ENCODE measurements at places on chromosomes 12 and 14.

GRCh38 chr12:131229426-131230339, 276.0 kb downstream of the ADGRD1 start:
- no peak for DNase-seq

GRCh38 chr14:20614038-20614840, 23.1 kb upstream of the RNASE12 start:
- no peak for DNase-seq

DNA sequence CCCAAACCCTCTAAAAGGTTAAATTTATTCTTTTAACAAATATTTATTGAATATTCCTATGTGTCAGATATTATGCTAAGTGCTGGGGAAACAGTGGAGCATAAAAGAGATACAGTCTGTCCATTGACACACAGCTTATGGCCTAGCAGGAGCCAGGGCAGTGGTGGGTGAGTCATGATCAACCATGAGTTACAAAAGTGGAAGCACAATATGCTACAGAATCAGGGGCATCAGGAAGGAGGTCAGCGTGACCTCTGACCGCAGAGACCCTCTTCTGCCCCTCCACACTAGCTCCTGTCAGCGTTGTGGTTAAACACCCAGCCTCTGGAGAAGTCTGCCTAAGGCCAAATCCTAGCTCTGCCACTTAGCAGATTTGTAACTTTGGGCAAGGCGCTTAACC, 4.7 kb upstream of the PPP1R1A start:
- no peak for DNase-seq

DNA sequence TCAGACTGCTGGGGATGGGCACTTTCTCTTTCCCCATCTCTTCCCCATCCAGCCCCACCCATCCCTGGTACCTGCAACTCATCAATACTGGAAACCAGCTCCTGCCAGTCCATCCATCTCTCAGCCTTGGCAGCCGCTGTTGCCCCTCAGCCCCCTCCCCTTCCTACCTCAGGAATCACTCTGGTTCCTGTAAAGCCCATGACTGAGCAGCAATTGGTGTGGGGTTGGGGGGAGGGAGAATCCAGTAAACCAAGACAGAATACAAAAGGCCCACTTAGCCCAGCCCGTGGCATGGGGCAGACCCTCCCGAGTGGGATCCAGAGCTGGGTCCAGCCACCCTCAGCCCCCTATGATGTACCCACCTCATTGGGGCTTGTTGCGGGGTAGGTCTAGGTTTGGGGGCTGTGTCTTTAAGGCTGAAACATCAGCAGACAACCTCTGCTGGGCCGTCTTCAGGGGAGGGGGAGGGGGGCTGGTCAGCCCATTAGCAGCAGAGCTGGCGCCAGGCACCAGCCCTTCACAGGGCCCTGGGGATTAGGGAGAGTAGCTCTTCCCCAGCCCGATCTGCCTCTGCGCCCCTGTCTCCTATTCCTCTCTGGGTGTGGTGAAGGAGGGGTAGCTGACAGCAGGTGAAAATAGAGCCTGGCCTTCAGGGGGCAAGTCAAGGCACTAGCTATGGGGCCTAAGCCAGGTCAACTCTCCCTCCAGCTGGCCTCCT, 702 bp upstream of the PRPH start:
- no peak for DNase-seq

DNA sequence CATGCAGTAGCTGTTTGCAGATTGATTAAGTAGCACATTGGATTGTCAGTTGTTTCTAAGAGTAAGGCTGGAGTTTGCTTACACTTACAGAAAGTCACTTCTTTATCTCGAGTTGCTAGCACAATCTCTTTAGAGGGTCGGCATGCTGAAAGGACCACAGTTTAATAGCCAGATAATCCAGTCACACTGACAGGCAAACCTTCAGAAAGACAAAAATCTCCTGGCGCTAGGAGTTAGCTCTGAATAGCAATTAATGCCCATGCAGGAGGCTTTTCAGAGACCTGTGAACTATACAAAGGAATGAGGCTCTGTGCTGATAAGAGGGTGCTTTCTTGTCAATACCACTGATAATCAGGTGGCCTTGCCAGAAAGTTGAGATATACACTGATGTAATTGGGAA, 1043.0 kb downstream of the AACS start:
- no peak for DNase-seq

DNA sequence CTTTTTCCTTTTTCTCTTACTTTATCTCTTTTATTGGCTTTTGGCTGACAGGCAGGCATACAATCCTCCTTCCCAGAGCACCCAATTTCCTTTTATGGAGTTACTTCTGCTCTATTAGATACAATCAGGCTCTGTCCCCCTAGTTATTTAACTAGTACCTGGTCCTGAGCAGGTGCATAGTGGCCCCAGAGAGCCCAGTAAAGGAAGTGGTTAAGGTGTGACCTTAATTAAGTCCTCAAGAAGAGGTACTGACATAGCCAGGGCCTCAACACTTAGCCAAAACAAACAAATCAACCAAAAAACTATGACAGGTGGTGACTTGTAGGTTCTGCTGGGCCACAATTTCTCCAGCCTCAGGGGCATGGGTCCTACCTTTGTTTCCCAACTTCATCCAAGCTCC, 82.9 kb downstream of the CCDC60 start:
- no peak for DNase-seq

DNA sequence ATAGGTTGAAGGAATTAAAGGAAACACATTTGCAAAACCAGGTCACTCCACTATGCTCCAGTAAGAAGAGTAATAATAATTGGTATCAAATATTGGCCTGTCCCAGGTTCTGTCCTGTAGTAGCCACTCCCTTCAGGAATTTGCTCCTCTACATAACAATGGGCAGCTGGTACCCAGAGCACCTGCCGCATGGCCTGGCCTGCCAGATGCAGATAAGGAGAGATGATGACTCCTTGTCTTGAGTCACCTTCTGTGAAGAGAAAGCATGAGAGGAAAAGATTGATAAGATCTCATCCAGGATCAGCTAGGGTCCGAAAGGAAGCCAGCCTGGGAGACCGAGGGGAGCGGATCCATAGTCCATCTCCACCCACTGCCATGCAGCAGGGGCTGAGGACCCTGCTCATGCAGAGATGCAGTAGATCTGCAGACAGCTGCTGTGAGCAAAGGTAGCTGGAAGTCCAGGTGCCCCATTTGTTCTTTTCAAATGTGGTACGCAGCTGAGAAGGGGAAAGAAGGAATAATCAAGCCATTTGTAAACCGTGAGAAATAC, 24.3 kb downstream of the VCPKMT start:
- DNase-seq, result no peak

DNA sequence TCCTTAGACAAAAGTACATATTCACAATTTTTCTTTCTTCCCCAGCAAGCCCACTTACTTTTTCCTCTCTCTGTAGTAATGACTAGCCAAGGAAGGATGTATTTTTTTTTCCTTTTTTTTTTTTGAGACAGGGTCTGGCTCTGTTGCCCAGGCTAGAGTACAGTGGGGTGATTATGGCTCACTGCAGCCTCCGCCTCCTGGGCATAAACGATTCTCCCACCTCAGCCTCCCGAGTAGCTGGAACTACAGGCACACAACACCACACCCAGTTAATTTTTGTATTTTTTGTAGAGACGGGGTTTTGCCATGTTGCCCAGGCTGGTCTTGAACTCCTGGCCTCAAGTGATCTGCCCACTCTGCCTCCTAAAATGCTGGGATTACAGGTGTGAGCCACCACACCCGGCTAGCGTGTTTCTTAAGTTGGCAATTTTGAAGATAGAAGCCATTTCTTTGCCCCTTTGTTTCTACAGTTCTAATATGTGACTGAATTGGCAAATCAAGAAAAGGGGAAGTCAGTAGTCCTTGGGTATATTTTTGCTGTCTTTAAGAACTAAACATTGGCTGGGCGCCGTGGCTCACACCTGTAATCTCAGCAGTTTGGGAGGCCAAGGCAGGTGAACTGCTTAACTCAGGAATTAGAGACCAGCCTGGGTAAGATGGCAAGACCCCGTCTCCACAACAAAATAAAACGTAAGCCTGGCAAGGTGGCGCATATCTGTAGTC, 3.2 kb upstream of the NACA start:
- DNase-seq, result no peak

GRCh38 chr12:114697243-114697716, 13.3 kb upstream of the TBX3 start:
- no peak for DNase-seq

- no peak for DNase-seq
Observed at GRCh38 chr12:114701104-114701414, 17.1 kb upstream of the TBX3 start.

- no peak for DNase-seq
Observed at GRCh38 chr12:66624806-66625205, 54.1 kb downstream of the GRIP1 start.

GRCh38 chr12:90896164-90896563, 58.8 kb downstream of the CCER1 start:
- DNase-seq, result peak; percentile 95
